Stimulated activated CD4-positive, alpha-beta T cell treated with anti-CD3 and anti-CD28 coated beads, Interleukin-12 subunit alpha, Interleukin-12 subunit beta, amount 100 ng/mL, for 4 hours (primary cell): ENCODE measurements at places on chromosomes 16 and 17.

DNA sequence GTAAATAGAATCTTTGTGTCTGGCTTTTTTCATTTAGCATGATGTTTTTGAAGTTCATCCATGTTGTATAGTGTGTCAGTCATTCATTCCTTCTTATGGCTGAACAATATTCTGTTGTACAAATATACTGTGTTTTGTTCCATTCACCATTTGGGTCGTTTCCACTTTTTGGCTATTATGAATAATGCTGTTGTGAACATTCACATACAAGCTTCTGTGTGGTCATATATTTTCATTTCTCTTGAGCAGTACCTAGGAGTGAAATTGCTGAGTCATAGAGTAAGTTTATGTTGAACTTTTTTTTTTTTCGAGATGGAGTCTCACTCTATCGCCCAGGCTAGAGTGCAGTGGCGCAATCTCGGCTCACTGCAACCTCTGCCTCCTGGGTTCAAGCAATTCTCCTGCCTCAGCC is 32.3 kb upstream of the TAOK1 start:
- DNase-seq, result no peak

- no peak for DNase-seq
Measured at GRCh38 chr16:31072540-31073141, 1.4 kb downstream of the ZNF668 start.

DNA sequence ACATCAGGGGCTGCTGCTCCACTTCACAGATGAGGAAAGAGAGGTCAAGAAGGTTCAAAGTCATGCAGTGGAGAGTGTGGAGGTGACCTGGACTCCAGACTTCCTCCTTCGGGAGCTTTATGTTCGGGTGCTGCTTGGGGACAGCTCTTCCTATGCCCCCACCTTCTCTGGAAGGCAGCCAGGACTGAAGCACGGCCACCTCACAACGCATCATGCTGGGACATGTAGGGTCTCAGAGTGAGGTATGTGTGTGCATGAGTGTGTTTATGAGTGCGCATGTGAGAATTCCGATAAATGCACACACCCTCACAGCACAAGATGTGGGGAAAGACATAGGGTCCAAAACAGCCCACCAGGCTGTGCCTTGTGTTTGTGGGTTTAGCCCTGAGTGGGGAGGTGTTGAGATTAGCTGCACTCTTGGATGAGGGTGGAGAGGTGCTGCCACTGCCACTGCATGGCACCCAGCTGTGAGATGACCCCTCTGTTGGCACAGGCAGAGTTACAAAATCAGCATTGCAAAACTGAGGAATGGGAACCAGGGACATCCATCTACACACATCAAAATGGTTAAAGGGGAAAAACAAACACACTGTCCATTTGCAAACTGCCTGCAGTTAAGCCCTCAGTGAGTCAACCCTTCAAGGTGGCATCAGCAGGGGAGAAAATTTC is 367.4 kb downstream of the SEC14L1 start:
- no peak for DNase-seq

DNA sequence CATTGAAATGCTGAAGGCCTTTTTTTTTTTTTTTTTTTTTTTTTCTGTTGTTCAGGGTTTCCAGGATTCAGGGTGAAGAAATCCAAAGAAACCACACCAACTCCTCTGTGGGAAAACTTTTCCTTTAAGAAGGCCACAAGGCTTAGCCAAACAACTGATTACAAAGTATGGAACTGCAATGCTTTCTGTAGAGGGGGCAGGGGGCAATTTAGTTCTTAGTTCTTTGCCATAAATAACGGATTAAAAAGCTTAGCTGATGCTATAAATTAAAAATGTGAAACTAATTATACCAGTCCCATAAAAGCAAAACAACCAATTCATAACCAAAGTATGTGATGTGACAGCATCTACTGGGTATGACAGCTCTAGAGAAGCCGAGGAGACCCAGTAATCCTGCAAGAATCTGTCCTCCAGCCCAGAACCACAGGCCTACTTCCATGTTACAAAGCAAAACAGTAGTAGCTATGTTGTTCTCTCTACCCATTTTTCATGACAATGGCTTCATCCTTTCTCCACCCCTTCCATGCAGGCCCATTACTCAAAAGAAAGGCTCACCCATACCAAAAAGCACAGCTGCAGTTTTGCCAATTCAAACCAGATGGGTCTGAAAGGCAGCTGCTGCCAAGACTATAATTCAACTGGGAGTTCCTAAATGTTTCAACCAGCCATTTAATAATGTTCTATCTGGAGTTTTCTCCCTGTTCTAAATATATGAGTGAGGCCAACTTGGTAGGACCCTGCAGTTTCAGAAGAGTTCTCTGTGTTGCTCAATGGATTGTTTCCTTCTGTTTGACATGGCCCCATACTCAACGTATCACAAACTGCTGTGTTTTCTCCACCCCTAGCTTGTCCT is 167.1 kb upstream of the ZFHX3 start:
- no peak for DNase-seq

DNA sequence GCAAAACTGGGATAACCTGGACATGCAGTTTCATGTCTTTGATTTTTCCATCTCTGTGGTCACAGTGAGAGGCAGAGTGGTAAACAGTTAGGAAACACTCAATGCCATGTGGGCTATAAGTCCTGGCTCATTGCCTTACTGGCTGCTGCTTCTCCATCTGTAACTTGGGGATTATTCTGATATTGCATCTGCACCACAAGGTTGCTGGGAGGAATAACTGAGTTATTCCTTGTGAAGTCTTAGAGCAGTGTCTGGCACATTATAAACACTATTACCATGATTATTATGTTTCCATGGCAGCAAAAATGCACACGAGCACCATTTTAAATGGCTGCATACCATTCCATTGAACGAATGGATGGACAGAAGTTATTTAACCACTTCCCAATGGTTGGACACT is 111.7 kb upstream of the CDH5 start:
- no peak for DNase-seq

- DNase-seq, result no peak
Measured at GRCh38 chr16:86095906-86096485, 197.0 kb downstream of the IRF8 start.

DNA sequence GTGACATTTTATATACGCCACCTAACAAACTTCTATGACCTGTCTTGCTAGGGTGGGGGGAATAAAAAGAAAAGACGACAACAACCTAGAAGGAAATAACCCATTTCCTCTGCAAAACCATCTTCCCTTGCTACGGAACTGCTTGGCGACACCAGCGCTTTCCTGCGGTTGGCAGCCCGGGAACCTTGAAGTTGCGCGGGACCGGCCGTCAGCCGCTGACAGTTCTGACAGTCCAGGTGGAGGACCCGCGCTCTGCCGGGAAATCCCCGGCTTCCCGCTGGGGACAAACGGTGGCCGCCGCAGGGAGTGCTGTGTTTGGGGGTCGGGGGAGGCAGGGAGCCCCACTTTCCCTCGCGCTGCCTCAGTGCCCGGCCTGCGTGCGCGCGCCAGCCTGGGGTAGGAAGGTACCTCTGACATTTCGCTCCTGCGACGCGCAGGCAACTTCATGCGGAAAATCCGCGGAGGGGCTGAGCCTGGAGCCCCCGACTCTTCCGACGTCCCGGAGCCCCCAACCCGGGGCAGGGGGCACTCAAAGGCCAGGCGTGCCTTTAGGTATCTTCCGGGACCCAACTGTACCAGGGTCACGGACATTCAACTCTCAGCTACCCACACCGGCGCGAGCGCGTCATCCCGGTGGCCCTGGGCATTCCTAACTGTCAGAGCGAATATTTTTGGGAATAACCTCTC is 516 bp downstream of the SLC16A6 start:
- DNase-seq, result peak; percentile 46

DNA sequence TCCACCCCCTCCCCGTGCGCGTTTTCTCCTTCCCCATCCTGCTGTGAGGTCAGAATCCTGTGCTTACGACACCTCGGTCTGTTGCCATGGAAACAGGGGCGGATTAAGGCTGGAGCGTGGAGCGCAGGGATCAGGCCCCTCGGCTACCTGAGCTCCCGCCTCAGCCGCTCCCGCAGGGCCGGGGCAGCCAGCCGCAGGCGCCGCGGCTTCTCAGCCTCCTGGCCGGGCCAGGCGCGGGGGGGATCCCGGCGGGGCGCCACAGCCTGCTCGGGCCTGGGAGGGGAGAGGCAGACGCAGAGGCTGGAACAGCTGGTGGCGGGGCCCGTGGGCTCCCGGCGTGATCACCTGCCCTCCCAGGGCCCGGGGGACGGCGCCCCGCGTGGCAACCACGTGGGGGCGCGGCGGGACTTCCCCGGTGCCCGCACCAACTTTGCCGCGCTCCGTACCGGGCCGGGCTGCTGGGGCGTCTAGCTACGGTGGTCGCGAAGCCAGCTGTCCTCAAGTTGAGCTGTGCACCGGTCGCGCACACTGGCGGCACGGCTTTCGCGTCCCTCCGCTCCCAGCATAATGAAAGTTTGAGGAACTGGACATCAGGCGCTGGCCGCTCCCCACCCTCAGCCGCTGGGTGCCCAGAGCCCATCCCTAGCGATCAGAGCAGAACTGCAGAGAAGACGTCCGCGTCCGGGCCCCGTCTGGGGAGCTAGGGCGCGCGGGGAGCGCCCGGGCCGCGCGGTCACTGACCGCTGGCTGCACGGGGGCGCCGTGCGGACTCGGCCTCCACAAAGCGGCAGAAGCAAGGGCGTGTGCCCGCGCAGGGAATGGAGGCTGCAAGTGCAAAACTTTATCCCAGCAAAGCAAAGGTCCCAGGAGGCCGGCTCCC is 1.2 kb downstream of the RTN4RL1 start:
- DNase-seq, result peak; percentile 33

GRCh38 chr17:66610361-66611133 is 224.4 kb upstream of the CACNG5 start:
- DNase-seq, result no peak

DNA sequence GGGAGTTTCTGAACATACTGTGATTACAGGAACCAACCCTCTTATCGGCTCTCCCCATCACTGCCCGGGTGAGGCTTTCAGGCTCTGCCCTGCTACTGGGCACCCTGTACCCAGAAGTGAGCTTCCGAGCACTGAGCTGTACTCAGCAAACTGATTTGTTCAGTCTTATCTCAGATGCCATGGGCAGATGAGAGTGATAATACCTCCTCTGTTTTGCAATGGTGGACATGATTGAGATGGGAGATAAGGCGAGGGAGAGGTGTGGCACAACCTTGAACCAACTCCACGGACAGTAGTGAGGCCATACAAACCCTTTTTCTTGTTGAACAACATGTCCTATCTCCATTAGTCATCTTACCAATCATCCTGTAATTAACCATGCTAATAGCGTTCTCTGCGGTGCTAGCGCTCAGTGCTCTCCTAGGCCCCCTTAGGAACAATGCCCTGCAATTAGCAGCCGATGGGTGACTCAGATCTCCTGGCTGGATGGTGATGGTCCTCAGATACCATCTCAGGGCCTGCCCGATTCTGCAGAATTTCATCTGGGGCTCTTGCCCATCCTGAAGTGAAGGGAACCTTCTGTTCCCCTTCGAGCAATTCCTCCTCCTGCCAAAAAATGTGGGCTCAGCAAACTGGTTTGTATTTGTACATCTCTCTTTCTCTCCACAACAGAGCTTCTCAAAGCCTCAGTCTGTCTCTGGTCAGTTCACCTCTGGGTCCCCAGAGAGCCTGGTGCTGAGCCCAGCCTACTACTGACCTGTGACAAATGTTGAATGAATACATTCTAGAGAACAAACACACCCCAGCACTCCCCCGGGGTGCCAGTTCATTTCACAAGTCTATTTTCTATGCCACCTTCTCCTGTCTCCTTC is 139.3 kb upstream of the IRX3 start:
- DNase-seq, result no peak

- peak; percentile 83 for DNase-seq
Measured at GRCh38 chr16:29807426-29808218, 1.3 kb downstream of the MAZ start.

- no peak for DNase-seq
Measured at GRCh38 chr17:61331178-61331577, 68.5 kb upstream of the TBX2 start.

DNA sequence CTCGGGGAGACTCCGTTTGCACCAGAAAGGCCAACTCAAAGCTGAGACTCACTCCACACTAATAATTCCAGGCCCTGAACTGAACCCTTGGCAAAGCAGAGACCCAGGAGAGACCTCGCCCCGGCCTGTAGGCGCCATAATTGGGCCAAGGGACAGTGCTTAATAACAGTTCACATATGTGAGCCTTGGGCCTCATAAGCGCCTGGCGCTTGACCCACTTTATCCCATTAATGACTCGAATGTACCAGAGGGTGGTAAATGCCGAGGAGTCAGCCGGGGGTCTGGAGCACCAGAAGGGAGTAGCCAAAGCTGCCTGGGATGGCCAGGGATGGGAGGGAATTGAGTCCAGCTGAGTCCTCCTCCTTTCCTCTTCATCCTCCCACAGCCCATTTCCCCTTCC is 24.6 kb downstream of the SLC6A4 start:
- DNase-seq, result no peak

GRCh38 chr16:8885674-8886592 is 3.8 kb downstream of the LITAFD start:
- DNase-seq, result no peak

- DNase-seq, result no peak
Measured at GRCh38 chr16:23072084-23072599, 77.1 kb downstream of the USP31 start.

DNA sequence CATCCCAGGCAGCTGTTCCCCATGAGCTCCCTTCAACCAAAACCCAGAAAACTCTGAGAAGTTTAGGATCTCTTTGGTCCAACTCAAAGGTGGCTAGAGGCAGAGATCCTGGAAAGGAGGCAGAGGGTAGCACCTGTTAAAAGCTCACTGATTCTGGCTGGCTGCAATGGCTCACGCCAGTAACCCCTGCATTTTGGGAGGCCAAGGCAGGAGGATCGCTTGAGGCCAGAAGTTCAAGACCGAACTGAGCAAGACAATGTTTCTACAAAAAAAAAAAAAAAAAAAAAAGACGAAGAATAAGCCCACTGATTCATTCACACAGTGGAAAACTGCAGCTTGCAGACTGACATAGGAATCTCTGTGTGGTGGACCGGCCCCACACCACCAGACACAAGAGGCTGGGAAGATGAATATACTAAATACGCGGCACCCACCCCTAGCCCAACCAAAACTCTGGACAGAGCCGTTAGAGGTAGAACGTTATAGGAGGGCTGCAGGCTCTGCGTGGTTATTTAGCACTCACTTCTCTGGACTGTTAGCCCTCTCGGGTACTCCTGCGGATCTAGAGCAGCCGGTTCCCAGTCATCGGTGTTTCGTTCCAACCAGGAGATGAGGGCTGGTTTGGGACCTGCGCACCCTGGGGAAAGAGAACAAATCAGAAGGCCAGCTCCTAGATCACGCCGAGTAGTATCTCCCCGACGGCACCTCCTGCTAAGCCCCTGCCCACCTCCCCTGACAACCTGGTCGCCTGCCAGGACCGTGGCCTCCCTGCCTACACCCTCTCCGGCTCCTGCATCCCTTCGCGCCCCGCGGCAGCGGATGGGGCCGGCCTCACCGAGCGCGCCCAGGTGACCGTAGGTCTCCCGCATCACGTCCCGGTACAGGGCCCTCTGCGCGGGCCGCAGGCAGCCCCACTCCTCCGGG is 925 bp downstream of the ZNF689 start:
- DNase-seq, result peak; percentile 50

- no peak for DNase-seq
Measured at GRCh38 chr17:76253841-76254240, 11.3 kb upstream of the UBALD2 start.

DNA sequence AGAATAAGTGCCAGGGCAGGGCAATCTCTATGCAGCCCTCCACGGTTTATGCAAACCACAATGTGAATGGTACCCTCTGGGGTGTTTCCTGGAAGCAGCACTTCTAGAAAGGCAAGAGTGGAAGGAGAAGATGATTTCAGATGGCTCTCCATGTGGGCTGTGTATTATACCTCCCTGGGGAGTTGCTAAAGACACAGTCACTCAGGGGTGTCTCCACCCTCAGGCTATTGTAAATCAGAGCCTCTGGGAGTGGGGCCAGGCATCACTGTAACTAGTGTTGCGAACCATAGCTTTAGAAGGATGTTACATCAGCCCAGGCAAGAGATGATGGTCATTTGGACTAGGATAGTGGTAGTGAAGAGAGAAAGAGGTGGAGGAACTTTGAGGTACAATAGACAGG is 83.3 kb upstream of the ZKSCAN2 start:
- DNase-seq, result no peak
